ENCODE measurements at places on chromosomes 7 and 10. TPM values are rescaled to one million over a fixed set of nuclear protein-coding genes. Genes with fewer than 3 reads are reported as not detected.

The MICU1 gene
- 46.3 TPM for total RNA-seq

The HDAC9 gene
- total RNA-seq = 22.1 TPM

The AGAP4 gene
- total RNA-seq = 17.5 TPM

GRCh38 chr7:41003611-41003940, 699.3 kb downstream of the INHBA start:
- DNase-seq = no peak

- peak; percentile 49 for DNase-seq
Observed at GRCh38 chr10:125812128-125812750, 10.8 kb downstream of the UROS start.

All from kidney (tissue), 22 donors.